ENCODE measurements at places on chromosomes 11 and 22. TPM values are rescaled to one million over a fixed set of nuclear protein-coding genes. Genes with fewer than 3 reads are reported as not detected.

The GAB4 gene
- not detected for total RNA-seq

The OR52A1 gene
- total RNA-seq: not detected

GRCh38 chr11:31712851-31713250, 98.3 kb downstream of the PAX6 start:
- DNase-seq: no peak
- no peaks in the 10 kb centered on the region for H3K4me1 ChIP-seq

- H3K4me3 ChIP-seq: no peak overlapping the region
- peaks cover 10% of the 10 kb centered on the region for H3K4me1 ChIP-seq
- H3K36me3 ChIP-seq: peaks cover 4% of the 10 kb centered on the region
- peak overlapping the region; percentile 91 for H3K27ac ChIP-seq
- DNase-seq: no peak
- no peaks in the 10 kb centered on the region for H3K27me3 ChIP-seq
Measured at GRCh38 chr11:66337103-66337899, 1.1 kb upstream of the RIN1 start.

The OLFML1 gene
- 1.8 TPM for total RNA-seq

GRCh38 chr11:132455044-132455443, 1077.3 kb downstream of the OPCML start:
- no peaks in the 10 kb centered on the region for H3K36me3 ChIP-seq
- H3K27me3 ChIP-seq: no peaks in the 10 kb centered on the region
- H3K4me1 ChIP-seq: no peaks in the 10 kb centered on the region
- no peak overlapping the region for H3K4me3 ChIP-seq
- DNase-seq: no peak

The GDPD4 gene
- not detected for total RNA-seq

The KRTAP5-1 gene
- not detected for total RNA-seq

GRCh38 chr11:1571760-1572196, 293 bp downstream of the DUSP8 start:
- peaks cover 14% of the 10 kb centered on the region for H3K4me1 ChIP-seq
- H3K27ac ChIP-seq: no peak overlapping the region
- H3K36me3 ChIP-seq: no peaks in the 10 kb centered on the region
- no peak for DNase-seq

The GLYATL1 gene
- 1.5 TPM for total RNA-seq

- peaks cover 3% of the 10 kb centered on the region for H3K36me3 ChIP-seq
- DNase-seq: no peak
- no peak overlapping the region for H3K4me3 ChIP-seq
- H3K4me1 ChIP-seq: no peaks in the 10 kb centered on the region
Measured at GRCh38 chr11:85961930-85962363, 106.8 kb downstream of the CCDC83 start.

DNA sequence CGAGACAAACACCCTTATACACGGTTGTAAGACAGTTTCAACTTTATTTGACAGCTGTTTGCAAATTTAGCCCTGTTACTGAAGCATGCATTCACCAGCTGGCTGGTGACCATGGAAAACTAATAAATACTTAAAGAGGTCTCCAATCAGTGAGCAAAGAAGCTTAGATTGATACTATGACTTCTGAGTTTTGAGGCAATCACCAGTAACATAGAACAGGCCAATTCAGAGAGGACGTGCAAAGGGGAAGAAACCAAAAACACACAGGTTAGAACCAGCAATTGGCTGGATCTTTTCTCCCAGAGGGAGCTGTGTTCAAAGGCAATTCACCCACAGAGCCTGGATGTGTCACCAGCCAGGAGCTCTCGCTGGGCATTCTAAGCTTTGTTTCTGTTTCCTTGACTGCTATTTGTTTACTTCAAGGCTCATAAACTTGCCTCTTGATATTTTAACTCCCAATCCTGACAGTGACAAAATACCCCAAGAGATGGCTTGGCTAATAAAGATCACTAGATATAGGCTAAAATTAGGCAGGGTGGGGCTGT, 113.6 kb upstream of the MTMR2 start:
- no peak overlapping the region for H3K4me3 ChIP-seq
- H3K27ac ChIP-seq: peak overlapping the region; percentile 20
- H3K4me1 ChIP-seq: peaks cover 14% of the 10 kb centered on the region
- H3K36me3 ChIP-seq: peaks cover 1% of the 10 kb centered on the region

The CADM1 gene
- total RNA-seq: 534 TPM

DNA sequence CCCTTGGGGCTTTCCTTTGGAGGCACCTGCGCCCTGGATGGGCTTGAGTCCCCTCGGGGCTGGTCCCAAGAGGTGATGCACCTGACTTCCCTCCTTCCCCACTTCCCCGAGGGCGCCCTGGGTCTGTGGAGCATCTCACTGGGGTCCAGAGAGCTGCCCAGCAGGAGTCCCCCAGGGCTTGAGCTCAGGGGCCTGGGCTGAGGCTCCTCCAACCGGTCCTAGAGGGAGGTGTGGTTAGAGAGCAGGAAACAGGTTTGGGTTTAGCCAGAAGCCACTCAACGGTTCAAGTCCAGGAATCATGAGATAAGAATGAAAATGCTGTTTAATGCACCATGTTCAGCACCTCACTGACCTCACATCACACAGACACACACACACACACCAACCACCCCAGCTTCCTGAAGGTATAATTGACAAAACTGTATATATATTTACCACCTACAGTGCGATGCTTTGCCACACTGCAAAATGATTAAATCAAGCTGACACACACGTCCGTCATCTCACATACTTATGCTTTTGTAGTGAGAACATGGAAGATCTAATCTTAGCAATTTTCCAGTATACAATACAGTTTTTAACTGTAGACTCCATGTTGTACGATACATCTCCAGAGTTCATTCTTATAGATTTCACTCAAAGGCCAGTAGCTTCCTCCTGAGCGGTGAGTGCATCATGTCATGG, 628 bp upstream of the IGLL1 start:
- H3K4me1 ChIP-seq: no peaks in the 10 kb centered on the region
- H3K27ac ChIP-seq: no peak overlapping the region
- H3K27me3 ChIP-seq: no peaks in the 10 kb centered on the region
- DNase-seq: no peak

DNA sequence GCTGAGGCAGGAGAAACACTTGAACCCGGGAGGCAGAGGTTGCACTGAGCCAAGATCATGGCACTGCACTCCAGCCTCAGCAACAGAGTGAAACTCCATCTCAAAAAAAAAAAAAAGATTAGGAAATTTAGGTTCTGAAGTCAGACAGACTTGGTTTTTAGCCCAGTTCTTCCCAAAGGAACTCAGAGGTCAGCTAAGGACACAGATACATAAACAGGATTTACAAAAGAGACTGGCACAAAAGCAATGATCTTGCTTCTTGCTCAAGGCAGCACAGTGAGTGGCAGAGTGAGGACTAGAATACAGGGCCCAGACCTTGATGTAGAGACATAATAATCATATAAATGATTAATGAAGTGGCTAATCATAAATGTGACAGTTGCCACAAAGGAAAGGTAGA, 25.4 kb upstream of the RRAS2 start:
- H3K27ac ChIP-seq: no peak overlapping the region
- DNase-seq: no peak
- no peaks in the 10 kb centered on the region for H3K27me3 ChIP-seq
- H3K4me3 ChIP-seq: no peak overlapping the region
- no peaks in the 10 kb centered on the region for H3K36me3 ChIP-seq
- H3K4me1 ChIP-seq: peaks cover 6% of the 10 kb centered on the region

DNA sequence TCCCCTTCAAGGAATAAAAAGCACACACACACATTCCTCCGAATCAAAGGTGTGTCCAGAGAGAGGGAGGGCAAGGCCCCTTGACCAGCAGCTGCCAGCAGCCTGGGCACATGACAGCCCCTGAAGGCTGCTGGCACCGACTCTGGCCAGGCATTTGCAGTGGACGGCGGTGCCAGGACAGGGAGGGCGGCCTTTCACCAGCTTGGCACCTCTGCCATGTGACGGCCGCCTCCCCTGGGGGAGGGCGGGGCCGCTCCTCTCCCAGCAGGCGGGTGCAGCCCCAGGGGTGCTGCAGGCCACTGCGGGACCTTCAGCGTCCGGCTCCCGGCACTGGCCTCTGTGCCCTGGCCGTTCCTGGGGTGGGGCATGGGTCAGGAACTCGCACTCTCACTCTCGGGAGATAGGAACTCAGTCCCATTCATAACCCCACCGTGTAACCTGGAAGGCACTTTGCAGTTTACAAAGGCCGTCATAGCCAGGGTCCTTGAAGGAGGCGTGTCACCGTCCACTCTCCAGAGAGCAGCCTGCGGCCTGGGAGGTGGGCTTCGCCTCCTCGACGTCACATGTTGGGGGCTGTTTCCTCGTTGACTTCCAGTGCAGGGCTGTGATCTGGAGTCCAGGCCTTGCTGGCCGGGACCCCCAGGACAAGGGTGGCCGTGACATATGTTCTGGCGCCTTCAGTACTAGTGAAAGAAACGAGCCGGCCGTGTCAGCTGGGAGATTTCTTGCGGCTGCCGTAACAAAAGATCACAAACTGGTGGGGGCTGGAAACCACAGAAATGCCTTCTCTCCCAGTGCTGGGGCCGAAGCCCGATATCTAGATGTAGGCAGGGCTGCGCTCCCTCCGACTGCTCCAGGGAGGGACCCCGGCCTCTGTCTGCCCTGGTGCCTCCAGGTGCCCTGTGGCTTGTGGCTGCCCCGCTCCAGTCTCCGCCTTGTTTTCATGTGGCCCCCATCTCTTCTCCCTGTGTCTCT, 39.9 kb upstream of the SMIM38 start:
- H3K4me1 ChIP-seq: peaks cover 47% of the 10 kb centered on the region
- H3K36me3 ChIP-seq: no peaks in the 10 kb centered on the region
- no peaks in the 10 kb centered on the region for H3K27me3 ChIP-seq
- peak overlapping the region; percentile 66 for H3K27ac ChIP-seq
- DNase-seq: no peak

DNA sequence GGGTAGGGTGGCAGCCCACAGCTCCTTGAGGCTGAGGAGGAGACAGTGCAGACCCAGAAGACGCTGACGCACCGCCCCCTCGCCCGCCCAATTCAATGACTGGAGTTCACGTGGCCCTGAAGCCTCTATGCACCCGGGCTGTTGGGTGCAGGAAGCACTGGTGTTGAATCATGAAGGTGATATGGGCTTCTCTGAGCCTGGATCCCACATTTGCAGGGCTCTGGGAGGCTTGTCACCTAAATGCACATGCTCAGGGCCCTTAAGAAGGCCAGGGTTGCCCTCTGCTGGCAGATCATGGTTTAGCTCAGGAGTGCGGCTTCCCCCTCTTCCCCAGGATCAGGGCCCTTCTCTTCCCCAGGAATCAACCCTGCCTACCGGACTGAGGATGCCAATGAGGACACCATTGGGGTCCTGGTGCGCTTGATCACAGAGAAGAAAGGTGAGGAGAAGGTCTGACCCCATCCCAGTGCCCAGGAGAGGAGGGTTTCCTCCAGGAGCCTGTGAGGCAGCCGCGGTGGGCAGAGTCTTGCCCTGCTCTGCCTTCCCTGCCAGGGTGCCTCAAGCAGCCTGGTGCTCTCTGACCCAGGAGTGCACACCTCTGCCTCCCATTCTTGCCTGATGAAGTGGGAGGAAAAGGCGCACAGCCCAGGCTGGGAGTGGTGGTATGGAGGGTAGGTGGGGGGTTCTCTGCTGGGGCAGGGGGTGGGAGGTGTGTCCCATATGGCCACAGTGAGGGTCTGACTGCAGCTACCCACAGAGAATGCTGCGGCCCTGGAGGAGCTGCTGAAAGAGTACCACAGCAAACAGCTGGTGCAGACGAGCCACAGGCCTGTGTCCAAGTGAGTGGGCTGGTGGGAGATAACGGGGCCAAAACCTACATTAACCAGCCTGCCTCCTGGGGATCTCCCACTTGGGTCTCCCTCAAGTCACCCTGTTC, 17.5 kb downstream of the RELT start:
- H3K36me3 ChIP-seq: no peaks in the 10 kb centered on the region
- H3K4me3 ChIP-seq: no peak overlapping the region
- no peaks in the 10 kb centered on the region for H3K4me1 ChIP-seq
- DNase-seq: peak; percentile 85

DNA sequence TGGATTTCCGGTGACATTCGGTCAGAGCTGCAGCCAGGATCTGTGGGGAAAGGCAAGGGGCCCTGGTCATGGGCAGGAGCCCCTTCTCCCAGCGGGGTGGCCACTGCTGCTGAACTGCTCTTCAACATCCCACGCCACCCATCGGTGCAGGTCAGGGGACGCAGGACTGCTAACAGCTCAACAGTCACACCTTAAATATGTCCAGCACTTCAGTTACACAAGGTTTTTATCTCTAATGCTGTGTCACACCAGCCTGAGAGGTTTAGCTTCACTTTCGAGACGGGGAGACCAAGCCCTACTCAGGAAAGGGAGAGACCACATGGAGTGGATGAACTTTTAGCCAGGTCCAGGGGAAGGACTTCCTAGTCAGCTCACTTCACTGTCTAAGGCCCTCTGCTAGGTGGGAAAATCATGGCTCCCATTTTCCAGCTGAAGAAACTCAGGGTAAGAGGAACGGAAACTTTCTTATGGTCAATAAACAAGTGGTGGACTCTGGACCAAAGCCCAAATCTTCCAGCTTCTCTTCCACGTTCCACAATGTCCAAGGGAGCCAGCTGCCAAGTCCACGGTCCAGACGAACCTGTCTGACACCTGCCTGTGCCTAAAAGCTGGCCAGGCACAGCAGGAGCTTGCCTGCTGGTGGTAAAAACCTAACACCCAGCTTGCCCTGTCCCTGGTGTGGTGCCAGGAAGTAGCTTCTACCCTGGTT, 21.0 kb upstream of the CHADL start:
- H3K36me3 ChIP-seq: peaks cover 2% of the 10 kb centered on the region
- H3K27ac ChIP-seq: no peak overlapping the region
- no peak overlapping the region for H3K4me3 ChIP-seq

DNA sequence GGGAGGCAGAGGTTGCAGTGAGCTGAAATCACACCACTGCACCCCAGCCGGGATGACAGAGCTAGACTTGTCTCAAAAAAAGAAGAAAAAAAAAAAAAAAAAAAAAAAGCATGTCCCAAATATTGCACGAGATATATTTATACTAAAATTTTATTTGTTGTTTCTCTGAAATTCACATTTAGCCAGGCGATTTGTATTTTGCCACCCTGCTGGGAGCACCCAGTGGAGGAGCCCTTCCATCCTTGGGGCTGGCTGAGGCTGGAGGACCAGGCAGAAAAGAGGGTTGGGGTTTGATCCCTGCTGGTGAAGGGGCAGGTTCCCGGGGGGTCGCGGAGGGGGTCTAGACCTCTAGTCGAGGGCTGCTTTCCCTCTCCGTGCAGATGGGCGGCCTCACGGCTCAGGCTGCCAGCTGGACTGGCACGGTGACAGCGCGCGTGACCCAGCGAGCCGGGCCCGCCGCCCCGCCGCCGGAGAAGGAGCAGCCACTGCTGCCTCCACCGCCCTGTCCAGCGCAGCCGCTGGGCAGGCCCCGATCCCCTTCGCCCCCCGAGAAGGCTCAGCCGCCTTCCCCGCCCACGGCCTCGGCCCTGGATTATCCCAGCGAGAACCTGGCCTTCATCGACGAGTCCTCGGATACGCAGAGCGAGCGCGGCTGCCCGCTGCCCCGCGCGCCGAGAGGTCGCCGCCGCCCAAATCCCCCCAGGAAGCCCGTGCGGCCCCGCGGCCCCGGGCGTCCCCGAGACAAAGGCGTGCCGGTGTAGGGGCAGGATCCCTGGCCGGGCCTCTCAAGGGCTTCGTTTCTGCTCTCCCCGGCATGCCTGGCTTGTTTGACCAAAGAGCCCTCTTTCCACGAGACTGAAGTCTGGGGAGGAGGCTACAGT, 952 bp upstream of the CATSPERZ start:
- DNase-seq: no peak
- H3K27me3 ChIP-seq: peaks cover 2% of the 10 kb centered on the region
- no peak overlapping the region for H3K27ac ChIP-seq
- peak overlapping the region; percentile 86 for H3K4me3 ChIP-seq
- H3K36me3 ChIP-seq: no peaks in the 10 kb centered on the region

GRCh38 chr11:92879086-92879485, 90.4 kb upstream of the MTNR1B start:
- H3K27ac ChIP-seq: no peak overlapping the region
- no peak for DNase-seq
- no peaks in the 10 kb centered on the region for H3K36me3 ChIP-seq
- H3K27me3 ChIP-seq: no peaks in the 10 kb centered on the region
- H3K4me1 ChIP-seq: no peaks in the 10 kb centered on the region

The CSRP3 gene
- total RNA-seq: not detected

Measured in Caco-2 (cell line).